Skin of body (tissue), 3 donors: ENCODE measurements at places on chromosomes 1 and 21.

- no peak for DNase-seq
Measured at GRCh38 chr1:232452117-232452516, 177.8 kb downstream of the SIPA1L2 start.

- no peak for DNase-seq
Measured at GRCh38 chr1:7754234-7754633, 16.9 kb upstream of the VAMP3 start.

GRCh38 chr1:50978852-50979781 is 9.1 kb downstream of the CDKN2C start:
- no peak for DNase-seq

DNA sequence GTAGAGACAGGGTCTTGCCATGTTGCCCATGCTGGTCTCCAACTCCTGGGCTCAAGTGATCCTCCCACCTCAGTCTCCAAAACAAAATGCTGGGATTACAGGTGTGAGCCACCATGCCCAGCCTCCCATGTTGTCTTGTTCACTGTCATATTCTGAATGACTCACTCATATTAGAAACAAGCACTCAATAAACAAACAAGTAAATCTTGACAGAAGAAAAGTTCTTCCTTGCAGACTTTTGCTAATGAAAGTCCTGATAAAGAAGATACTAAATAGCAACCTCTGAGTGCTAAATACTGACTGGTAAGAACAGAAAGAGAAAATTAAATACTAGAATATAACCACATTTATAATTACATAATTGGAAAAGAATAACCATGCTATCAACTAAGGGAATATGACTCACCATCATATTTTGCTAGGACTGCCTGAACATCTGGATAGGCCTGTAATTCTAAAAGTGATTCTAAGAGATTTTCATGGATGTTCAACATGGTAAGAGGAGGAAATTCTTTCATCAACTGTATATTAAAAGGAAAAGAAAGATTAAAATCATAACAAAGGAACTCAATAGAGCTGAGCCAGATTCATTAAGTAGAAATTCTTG is 37.3 kb downstream of the ST7L start:
- no peak for DNase-seq

DNA sequence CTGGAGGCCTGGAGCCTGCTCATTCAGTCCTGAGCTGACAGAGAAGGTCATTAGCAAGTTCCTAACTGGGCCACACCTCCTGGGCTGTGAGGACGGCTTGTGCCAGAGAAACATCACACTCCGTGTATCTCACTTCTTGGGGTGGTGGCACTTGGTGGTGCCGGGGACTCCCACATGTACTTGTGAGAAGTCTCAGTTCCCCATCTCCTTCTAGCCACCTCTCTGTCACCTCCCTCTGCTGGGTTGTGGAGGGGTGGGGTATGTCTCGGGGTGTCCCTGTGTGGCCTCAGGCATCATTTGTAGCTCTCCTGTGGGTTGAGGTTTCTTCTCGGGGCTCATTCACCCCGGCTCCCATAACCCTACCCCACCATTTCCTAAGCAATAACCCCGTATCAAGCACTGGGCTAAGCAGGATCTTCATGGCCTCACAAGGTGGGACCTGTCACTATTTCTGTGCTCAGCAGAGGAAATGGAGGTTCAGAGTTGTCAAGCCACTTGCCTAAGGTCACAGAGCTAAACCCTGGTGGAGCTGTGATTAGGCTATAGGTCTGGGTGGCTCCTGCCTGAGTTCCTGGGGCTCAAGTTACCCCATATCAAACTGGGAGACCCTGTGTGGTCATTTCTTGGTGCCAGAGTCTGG is 62.5 kb downstream of the UBIAD1 start:
- DNase-seq, result no peak

DNA sequence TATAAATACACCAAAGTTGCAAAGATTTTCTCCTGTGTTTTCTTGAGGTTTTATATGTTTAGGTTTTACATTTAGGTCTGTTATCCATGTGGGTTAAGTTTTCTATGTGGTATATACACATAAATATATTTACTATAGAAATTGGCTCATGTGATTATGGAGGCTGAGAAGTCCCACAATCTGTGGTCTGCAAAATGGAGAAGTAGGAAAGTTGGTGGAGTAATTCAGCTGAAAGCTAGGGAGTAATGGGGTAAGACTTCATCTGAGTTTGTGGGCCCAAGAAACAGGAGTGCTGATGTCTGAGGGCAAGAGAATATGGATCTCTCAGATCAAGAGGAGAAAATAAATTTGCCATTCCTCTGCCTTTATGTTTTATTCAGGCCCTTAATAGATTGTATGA is 146.0 kb downstream of the GPATCH2 start:
- DNase-seq, result no peak

DNA sequence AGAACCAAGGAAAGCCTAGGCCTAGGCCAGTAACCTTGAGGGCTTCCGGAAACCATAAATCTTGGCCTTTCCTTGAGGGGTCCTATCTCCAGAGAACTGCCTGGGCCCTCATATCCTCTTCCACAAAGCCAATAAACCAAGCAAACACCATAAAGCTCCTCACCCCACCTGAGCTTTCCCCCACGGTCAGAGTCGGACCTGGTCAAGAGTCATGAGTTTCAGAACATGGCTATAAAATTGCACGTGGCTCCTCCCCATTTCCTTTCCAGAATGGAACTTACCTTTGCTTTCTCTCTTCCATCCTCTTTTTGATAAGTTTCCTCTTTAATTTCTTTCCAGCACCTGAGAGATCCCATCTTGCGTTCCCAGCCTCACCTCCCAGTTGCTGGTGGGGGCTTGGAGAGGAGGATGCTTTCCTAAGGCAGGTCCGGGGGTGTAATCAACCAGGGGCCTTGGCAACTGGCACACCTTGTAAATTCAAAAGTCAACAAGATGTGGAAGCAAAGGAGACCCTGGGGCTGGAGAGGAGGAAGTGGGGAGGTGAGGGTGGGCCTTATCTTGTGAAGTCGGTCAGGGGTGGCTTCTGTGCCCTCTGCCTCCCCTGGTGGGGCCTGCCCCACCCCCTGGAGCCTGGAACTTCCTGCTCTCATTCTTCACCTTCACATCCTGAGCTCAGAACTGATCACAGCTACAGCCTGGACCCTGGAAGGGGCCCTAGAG is 259.9 kb downstream of the FOXD2 start:
- no peak for DNase-seq

DNA sequence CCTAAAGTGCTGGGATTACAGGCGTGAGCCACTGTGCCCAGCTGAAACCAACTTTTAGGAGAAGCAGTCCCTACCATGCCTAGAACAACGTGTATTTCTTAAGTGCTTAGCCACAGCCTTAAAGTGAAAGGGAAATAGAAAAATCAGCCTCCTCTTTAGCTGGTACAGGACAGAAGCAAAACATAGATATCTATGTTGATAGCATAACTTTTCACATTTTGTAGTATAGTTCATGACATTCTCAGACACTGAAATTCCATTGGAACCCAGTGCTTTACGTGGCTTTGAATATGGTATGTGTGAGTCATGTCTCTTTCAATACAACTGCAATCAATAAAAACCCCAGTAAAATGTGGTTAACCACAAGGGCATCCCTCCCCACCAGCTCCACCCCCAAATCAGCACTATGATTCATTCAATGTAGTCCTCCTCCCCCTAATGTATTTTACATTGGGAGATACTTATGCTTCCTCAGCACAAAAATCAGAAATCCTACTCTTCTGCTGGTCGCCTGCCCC is 32.1 kb downstream of the TGFB2 start:
- DNase-seq, result peak; percentile 17

- no peak for DNase-seq
Measured at GRCh38 chr1:176617881-176618280, 154.9 kb downstream of the PAPPA2 start.

DNA sequence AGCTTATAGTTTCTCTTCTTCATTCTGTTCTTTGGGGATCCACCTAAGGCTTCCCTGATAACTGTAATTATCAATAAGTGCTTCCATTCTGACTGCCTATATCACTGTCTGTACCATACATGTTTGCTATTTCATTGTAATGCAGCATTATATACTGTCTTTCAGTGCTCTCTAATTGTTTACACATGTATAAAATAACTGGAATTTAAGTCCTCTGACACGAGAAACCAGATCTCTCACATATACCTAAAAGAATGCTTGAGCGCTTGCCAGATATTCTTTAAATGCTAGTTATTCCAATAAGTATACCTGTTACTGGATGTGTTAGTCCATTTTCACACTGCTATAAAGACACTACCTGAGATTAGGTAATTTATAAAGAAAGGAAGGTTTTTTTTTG is 34.7 kb downstream of the CELF3 start:
- no peak for DNase-seq

GRCh38 chr1:52554756-52555155 is 1.9 kb upstream of the TUT4 start:
- DNase-seq, result no peak

- no peak for DNase-seq
Measured at GRCh38 chr1:99595441-99595840, 50.5 kb upstream of the PALMD start.

GRCh38 chr1:102252731-102253505 is 256.2 kb upstream of the OLFM3 start:
- no peak for DNase-seq

- no peak for DNase-seq
Measured at GRCh38 chr21:43741423-43742096, 22.6 kb downstream of the PDXK start.

DNA sequence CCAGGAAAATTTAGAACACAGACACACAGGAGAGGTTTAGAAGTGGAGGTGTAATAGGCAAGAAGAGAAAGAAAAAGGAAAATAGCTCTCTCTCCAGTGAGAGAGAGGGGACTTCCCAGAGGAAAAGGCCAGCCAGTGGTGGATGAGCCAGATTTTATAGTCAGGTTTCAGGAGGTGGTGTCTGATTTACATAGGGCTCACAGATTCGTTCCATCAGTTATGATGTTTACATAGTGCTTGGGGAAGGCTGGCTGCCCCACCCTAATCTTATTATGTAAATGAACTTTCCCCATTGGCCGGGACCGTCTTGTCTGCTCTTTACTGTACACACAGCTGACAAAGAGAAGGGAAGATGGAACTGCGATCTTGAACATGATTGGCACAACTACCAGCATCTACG is 797.3 kb downstream of the PLA2G4A start:
- DNase-seq, result no peak
